ENCODE measurements at places on chromosomes 3 and 15.

DNA sequence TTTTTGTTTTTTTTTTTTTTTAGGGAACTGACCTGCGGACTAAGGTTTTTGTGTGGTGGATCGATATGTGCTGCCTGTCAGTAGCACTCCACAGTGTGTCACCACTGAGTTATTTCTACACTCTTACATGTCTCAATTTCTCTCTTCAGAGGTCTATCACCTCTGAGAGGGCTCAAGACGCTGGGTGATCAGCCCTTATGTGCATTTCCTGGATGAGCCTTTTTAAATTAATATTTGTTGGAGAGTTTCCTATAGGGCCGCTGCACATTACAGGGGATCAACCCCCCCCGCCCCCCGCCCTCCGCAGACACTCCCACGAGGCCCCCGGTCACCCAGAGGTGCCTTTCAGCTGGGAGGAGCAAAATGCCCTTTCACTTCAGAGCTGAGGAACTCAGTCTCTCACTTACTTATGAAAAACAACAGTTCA, 34.5 kb upstream of the AP4E1 start:
- DNase-seq: no peak

GRCh38 chr3:40764747-40765146, 240.0 kb downstream of the ZNF621 start:
- DNase-seq: no peak

DNA sequence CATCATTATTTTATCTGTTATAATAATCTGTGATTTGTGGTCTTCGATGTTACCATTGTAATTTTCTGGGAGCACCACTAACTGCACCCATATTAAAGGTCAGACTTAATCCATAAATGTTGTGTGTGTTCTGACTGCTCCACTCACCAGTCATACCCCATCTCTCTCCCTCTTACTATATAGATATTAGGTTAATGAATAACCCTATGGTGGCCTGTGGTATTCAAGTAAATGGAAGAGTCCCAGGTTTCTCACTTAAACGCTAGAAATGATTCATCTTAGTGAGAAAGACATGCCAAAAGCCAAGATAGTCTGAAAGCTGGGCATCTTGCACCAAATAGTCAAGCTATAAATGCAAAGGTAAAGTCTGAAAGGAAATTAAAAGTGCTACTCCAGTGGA, 1358.5 kb downstream of the ROBO2 start:
- DNase-seq: no peak

GRCh38 chr3:37527361-37527760, 334.3 kb upstream of the CTDSPL start:
- no peak for DNase-seq

DNA sequence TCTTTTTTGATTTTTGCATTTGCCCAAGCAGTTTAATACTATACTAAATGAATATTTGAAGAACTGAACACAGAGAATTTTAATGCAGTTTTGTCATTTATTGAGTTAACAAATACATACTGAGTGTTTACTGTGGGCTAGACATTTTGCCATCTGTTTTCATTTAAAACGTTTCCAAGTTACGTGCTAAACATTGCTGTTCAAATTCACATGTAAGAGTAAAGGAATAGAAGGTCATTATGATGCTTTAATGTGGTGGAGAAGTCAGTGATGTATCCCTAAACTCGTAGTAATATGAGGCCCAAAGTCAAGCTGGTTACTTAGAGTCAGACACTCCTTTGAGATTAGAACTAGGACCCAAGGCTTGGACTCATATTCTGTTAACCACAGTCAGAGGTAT, 49.4 kb downstream of the CRYBG3 start:
- DNase-seq: no peak

DNA sequence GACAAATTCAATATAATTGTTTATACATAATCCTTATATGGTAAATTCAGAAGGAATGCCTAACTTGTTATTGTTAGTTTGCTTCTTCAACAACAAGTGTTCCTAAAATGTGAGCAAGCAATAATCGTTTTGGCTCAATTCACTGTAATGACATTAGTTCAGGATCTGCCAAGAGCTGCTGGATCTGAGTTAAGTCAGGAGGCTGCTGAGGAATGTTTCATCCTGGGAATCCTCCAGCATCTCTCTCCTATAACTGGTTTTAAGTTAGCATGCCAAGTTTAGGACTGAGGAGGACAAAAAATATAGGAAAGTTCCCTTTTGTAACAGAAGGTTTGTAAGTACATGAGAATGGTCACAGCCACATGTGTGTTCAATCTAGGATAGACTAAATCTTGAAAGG, 4.9 kb upstream of the GTF2A2 start:
- no peak for DNase-seq

- DNase-seq: no peak
Observed at GRCh38 chr3:33918126-33918756, 119.8 kb downstream of the PDCD6IP start.

DNA sequence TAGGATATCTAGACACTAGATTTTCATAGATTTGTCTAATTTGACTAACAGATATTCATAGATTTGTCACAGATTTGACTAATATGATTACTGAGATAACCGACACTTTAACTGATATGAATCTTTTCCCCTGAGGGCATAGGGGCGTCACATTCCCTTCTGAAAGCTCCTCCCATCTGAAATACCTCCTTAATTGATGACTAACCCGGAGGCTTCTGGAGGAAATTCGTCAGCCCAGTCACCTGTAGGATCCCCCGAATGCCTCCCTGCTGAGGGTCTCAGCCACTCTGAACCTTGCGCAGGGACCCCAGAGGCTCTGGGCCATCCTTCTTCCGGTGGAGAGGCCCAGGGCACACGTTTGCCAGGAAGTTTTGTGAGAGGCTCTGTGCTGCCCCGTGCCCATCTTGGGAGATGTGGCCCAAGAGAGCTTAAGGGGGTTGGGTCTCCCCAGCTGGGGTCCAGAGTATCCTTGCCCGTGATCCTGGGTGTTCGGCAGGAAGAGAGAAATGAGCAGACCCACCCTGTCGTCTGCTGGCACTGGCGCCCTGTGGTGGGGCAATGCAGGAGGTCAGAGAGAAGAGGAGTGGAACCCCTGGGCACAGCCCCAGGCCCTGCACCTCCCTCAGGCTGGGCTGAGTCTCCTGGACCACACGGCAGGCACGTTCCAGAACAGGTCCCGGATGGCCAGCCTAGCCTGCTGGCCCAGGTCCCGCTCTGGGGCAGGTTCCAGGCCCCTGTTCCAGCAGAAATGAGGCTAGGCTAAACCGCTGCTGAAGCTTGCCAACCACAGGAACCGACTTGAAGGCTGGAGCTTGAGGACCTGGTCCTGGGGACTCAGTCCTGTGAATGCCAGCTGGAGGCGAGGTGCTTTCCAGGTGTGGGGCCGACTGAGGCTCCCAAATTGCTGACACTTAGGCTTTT, 1.7 kb downstream of the PLA2G4D start:
- no peak for DNase-seq

DNA sequence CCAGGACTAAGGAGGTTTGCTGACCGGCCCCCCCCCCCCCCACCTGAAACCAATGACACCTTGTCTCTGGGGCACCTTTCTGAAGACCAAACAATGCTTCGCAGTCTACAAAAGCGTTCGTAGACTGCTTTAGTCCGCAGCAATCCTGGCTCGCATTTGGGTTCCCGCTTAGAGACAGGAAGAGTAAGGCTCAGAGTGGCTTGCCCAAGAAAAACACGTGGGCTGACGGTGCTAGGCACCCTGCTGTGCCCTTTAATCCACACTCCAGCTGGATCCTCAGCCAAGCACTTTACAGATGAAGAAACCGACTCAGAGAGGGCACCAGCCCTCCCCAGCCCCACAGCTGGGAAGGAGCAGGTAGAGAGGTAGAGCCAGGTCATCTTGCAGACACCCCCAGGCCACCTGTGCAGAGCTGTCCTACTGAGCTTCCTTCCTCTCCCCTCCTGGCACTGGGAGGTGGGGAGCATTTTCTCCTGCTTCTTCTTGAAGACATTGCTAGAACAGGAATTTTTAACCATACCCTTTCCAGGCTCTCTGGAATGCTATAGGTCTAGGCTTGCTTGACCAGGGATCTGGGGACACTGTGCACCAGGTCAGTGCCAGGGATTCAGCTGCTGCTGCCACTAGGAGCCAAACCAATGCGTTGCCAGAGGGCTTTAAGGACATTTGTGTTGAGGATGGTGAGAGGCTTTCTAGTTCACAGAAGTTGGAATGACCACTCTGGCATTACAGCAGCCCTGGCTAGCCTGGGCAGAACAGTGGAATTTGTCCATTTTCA, 1.0 kb upstream of the KLF15 start:
- DNase-seq: no peak

DNA sequence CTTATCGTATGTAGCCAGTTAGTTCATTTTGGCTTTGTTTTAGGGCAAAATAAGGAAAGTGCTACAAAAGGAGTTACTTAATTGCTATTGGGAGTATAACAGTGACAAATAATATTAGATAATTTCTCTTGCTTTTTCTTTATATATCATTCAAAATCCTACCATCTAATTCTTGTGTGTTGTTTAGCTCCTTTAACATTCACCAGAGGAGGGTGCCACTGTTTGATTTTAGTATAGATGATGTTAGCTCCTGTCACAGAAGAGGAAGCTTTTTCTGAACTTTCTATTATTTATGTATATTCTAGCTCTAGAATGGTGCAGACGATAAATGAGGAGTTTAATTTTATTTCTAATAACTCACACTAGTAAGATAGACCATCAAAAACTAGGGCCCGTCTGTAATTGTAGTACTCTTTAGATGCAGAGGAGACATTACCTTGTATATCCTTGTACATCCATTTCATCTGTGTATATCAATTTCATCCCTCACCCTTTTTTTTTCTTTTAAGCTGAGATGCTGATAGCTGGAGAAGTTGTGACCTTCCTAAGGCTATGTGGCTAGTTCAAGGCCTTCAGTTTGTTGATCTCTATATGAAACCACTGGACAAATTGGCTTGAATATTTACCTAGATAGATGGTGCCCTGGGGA, 3.0 kb downstream of the PPM1L start:
- no peak for DNase-seq

DNA sequence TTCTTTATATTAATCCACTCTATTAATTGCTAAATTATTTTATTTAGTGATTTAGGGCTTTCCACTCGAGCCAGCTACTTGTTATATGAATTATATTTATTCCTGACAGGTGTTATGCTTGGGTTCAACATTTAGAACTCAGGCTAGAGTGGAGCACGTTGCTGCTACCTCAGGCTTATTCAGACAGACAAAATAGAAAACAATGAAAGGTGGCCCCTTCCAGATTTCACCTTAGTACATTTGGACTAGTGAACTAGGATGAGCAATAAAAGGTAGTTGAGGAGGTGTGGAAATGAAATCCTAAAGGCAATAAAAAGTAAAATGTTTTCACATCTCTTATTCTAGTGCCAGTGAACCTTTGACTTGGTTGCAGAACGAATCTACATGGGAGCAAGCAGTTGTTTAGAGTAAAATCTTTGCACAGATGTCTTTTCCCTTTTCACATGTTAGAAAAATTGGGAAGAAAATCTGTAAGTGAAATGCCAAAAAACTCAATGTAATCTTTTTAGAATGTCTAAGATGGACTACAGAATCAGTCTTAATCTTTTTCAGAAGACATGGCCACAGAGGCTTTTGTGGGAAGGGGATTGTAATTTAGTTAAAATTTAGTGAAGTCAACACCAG, 63.8 kb downstream of the AKAP13 start:
- DNase-seq: no peak

DNA sequence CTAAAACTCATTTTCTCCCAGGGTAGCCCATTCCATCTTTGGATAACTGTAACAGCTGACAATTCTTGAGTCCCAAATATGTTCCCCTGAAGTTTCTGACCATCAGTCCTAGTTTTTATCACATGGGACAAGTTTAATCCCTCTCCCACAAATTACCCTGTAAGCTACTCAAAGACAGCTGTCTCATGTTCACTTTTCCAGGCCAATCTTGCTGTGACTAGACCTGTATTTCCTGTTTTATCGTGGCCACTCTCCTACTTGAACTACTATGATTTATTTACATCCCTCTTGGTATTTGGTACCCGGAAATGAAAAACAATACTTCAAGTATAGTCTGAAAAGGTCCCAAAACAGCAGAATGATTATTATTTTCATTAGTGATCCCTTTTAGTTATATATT, 95.1 kb upstream of the MEX3B start:
- no peak for DNase-seq

GRCh38 chr3:162096874-162097273, 600.3 kb downstream of the OTOL1 start:
- no peak for DNase-seq

Data from central memory CD4-positive, alpha-beta T cell (primary cell).